Stimulated activated CD8-positive, alpha-beta memory T cell treated with anti-CD3 and anti-CD28 coated beads, Interleukin-4, amount 100 ng/mL, for 1 hour (primary cell): ENCODE measurements at places on chromosomes 3 and 15.

DNA sequence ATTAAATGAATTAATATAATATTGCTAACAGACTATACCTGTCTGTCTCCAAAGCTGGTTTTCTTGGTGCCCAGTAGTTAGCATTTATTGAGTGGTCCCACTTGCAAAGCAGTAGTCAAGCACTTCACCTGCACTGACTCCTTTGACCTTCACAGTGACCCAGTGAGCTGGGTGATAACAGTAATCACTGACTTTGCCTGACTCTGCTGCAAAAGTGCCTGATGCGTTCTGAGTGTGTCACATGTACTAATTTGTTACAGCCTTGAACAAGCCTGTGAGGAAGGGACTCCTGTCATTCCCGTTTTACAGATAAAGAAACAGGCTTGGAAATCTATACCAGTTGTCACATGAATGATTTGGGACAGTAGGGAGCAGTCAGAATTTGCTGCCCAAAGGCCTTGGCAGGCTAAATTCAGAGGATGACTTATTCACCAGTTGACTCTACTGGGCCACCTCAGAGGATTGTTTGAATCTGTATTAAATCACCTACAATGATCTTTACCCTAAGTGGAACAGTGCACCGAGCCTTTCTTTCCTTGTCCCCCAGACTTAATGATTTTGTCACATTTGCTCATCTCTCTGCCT is 116.6 kb upstream of the PLXNA1 start:
- DNase-seq = no peak

- no peak for DNase-seq
These were observed 990 bp upstream of the ZNF148 start for GRCh38 chr3:125375950-125376679.

DNA sequence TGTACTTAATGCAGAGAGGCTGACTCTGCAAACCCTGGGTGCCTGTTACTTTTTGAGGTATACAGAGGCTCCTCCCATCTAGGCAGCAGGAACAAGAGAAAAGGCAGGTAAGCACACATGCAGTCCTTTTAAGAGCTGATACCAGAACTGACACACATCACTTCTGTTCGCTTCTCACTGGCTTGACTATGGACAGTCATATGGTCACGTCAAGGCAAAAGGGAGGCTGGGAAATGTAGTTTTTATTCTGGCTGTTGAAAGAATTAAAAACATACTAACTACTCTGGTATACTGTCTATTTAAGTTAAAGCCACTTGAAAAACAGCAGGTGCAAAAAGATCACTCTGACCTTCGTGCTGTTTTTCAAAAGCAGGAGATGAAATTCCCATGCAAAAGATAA is 218.3 kb downstream of the CTNNB1 start:
- DNase-seq = no peak

DNA sequence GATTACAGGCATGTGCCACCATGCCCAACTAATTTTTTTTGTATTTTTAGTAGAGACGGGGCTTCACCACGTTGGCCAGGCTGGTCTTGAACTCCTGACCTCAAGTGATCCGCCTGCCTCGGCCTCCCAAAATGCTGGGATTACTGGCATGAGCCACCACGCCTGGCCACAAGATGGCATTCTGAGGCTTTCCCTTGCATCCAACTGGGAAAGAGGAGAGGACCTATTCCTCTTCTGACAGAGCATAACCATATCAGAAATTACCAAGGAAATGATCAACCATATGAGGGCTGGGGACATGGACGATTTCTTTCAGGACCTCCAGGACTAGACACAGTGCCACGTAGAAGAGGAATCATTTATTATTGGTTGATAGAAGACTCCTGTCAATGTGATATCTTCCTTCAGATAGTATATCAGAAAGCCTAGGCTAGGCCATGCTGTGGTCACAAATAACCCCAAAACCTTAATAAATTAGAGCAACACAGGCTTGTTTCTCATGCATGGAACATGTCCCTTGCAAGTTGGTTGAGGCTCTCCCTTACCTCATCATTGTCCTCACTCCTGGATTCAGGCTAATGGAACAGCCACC is 372.3 kb upstream of the IL12A start:
- DNase-seq = no peak

GRCh38 chr3:24291646-24292045 is 203.0 kb downstream of the THRB start:
- DNase-seq = no peak

DNA sequence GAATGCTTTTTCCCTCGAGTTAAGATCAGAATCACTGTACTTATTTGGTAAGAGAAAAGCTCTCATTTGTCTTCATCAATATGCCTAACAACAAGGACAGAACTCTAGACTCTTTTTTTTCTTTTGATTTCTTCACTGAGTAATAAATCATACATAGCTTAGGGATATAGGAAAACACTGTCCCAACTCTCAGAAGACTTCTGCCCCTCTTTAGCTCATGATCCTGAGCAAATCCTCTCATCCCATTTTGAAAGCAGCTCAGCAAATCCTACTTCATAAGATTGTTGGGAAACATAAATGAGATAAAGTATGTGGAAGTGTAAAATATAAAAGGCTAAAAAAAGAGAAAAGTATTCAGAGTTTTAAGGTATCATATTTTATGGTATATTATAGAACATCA is 141.7 kb downstream of the ATP8B4 start:
- DNase-seq = no peak

- no peak for DNase-seq
These were observed 295.1 kb downstream of the THSD4 start for GRCh38 chr15:71410347-71410746.

DNA sequence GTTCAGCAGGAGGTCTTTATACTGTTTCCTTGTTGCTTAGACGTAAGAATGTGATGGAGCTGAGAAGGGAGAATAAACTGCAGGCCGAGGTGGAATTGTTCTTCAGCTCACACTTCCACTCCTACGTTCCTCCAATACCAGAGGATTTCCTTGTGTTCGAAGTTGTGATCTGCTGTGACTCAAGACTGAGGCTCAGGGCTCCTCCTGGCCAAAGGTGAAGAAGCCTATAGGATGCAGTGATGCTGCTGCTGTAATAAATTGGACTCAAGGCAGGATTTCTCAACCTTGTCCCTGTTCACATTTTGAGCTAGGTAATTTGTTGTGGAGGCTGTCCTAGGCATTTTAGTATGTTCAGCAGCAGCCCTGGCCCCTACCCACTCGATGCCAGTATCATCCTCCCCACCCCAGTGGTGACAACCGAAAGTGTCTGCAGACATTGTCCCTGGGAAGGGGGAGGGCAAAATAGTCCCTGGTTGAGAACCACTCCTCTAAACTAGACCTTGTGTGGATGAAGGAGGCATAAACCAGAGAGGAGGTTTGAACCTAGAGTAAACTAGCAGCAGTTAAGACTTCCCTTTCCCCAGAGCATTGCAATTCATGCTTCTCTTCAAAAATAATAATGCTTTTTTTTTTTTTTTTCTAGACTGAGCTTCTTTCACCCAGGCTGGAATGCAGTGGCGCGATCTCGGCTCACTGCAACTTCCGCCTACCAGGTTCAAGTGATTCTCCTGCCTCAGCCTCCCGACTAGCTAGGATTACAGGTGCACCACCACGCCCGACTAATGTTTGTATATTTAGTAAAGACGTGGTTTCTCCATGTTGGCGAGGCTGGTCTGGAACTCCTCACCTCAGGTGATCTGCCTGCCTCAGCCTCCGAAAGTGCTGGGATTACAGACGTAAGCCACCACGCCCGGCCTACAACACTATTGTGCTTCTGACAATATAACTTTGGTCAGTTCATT is 11.1 kb downstream of the RAP2B start:
- DNase-seq = no peak

DNA sequence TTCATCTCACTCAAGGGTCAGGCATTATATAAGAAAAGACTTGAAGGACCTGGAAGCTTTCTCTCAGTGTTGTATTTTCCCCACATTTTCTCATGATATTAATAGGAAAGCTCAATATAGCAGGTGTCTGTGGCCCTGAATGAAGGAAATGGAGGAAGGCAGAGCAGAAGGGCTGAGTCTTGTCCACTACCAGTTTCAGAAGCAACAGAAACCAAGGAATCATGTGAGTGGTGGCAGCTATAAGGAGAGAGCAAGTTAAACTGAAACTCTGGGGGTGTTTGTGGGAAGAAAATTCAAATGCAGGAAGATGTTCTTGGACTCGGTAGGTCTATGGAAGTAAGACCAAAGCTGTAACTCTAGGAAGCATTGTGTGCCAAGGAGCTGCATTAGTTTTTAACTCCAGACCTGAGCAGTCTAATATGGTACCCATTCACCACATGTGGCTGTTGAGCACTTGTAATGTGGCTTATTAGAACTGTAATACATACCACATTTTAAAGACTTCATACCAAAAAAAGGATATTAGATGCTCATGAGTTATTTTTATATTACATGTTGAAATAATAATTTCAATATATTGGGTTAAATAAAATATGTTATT is 278.8 kb upstream of the GADL1 start:
- no peak for DNase-seq

DNA sequence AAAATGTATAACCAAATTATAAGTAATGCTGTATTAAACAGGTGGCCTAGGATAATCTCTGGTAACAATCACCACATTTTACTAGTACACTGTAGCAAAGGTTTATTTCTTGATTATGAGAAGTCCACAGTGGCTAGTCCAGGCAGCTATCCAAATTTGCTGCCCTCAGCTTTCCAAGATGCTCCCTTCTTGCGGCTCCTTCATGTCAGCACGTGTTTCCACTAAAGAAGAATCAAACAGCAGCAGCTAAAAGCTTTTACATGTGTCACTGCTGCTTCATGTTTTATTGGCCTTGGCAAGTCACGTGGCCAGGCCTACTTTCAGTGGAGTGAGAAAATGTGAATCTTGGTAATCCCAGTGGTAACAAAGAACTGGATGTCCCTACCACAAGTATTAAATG is 5.6 kb upstream of the RBMS3 start:
- no peak for DNase-seq

DNA sequence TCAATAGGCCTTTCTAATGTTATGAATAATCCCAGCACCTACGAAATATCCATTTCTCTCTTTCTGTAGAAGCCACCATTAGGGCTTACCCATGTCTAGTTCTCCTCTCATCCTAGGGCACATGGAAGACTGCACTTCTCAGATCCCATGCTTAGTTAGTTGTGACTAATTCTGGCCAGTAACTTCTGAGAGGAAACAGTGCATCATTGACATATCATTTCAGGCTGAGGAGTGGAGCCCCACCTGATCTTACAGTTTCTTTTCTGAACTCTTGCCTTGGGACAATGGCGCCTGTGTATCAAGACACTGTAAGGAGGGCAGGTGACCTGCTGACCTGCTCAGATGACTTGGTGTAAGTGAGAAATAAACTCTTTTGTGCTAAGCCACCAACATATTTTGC is 39.4 kb upstream of the TBL1XR1 start:
- DNase-seq = no peak

GRCh38 chr3:106514431-106514830 is 645.6 kb upstream of the CBLB start:
- no peak for DNase-seq

DNA sequence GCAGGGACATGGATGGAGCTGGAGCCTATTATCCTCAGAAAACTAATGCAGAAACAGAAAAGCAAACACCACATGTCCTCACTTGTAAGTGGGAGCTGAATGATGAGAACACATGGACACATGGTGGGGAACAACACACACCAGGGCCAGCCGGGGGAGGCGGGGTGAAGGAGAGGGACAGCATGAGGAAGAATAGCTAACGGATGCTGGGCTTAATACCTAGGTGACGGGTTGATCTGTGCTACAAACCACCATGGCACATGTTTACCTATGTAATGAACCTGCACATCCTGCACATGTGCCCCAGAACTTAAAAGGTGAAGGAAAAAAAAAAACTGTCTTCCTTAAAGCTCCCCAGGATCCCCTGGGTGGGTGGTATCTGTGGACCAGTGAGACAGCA is 87.1 kb downstream of the ADAMTS17 start:
- DNase-seq = no peak

DNA sequence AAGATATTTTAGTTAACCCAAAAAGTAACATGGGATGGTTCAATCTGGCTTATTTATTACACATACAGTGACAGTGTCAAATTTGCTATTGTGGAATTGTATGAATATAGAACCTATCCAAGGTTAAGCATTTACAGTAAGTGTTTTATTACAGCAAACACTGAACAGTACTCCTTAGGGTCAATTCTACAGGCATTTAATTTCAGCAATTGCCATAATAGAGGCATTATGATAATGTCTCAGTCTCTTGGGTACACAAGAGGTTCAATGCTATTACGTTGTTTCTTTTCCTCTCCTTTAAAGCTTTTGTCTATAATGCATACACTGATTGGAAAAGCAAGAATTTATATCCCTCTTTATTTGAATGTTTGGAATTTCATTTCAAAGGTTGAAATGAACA is 275.7 kb upstream of the NAALADL2 start:
- DNase-seq = no peak

DNA sequence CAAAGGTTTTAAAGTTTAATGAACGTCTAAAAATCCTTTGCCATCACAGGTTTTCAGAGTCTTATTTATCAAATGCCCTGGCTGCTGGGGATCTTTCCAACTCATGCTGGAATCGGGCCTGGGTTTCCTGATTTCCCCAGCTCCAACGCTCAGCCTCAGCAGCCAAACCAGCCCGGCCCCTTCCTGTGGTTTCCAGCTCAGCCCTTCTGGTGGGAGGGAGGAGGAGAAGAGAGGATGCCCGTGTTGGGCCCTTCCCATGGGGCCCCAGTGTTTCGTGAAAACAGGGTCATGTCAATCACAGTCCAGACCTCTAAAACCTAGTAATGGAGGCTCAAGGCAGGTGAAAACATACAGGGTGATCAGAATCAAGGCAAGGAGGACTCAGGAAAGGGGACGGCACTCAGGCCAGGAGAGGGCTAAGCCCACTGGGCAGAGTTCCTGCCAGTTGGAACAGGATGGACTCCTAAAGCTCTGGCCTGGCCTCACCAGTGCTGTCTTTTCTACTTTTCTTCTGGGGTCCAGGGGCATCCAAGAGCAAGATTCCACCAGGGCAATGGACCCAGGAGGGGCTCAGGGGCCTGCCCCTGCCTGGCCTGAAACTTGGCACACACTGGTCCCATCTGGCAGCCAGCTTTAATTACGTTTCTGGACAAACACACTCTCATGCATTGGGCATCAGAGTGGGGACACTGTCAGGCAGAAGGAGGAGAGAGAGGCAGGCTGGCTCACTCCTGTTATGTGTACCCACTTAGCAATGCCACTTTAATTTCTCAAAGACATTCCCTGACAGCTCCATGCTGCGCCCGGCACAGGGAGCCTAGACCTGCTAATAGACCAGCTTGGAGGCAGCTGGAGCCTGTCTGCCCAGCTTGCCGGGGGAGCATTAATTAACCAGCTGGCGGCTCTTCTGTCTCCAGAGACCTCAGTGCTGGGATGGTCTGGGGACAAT is 194.6 kb downstream of the FAM43A start:
- no peak for DNase-seq

GRCh38 chr15:31396881-31397560 is 70.4 kb downstream of the KLF13 start:
- no peak for DNase-seq

- no peak for DNase-seq
These were observed 21.1 kb downstream of the MAGI1 start for GRCh38 chr3:66017591-66017990.

DNA sequence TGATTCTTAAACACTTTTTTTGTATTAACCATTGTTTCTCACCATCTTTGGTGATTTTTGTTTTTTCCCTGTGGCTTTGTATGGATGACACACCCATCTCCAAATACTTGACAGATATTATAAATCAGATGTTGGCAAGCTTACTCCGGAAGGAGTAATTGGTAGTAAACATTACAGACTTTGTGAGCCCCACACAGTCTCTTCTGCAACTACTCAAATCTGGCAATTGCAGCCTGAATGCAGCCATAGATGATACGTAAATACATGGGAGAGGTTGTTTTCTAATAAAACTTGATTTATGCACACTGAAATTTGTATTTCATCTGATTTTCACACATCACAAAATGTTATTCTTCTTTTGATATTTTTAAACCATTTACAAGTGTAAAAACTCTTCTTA is 331.5 kb downstream of the ARPP21 start:
- no peak for DNase-seq
